ENCODE measurements at places on chromosomes 1 and 21.
A peak's percentile ranks its signal among the peaks of the same experiment; 100 is the strongest.

GRCh38 chr1:232904566-232904965 lies 45.8 kb upstream of the NTPCR start:
- peak; percentile 59 for DNase-seq

- DNase-seq = no peak
Observed at GRCh38 chr1:78779831-78780230, 130.2 kb downstream of the IFI44 start.

GRCh38 chr1:186974774-186975181 lies 146.0 kb downstream of the PLA2G4A start:
- DNase-seq = peak; percentile 88

DNA sequence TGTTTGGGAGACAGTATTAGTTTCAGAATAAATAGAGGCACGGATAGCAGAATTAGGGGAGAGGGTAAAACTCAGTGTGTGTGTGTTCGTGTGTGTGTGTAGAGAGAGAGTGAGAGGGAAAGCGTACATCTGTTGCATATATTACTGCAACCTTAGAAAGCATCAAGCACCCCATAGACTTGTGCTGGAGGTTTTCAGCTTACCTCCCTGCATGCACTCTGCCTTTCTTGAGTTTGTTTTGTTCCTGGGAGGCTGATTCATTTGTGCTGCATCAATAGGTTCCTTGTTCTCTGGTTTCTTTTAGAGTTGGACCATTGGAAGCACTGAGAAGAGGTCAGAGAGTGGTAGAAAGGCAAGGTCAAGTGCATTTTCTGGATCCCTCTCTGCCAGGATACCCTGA lies 104.4 kb upstream of the KCNK1 start:
- DNase-seq = no peak

DNA sequence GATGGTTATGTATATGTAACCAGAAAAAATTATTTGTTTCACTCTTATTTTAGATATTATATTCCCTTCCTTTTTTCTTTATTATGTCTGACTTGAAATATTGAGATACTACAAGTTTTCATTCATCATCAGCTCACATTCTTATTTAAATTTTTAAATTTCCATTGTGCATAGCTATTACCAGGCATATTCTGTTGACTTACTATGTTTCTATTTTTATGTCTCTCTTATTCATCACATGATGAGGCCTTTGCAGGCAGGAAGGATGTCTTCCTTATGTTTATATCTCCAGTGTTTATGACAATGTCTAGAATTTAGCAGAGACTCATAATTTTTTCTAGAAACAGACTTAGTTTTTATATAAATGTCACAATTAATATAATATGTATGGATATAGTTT lies 221.9 kb upstream of the KCTD3 start:
- DNase-seq = no peak

GRCh38 chr1:24727501-24728216 lies 17.6 kb upstream of the CLIC4 start:
- DNase-seq = peak; percentile 85

DNA sequence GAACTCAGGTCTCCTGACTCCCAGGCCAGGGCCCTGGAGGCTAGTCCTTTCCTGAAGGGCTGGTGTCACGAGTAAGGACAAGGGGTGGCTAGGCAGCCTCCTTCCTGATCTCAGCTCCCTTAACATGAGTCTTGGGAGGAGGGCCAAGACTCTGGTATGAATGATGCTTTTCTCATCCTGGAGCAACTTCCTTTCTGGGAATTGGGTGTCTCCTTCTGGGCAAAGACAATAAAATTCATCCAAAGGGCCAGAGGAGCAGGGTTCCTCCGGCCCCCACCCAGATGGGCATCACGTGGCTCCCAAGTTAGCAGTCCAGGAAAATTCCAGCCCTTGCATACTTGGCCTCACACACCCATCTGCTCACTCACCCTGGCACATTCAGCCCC lies at the start of gene FAM167B:
Gene FAM167B (plus strand): TSS at position 335 of the 386 bp plus-strand sequence. CDS start 200 bp downstream, outside the sequence.
- peak; percentile 93 for DNase-seq

DNA sequence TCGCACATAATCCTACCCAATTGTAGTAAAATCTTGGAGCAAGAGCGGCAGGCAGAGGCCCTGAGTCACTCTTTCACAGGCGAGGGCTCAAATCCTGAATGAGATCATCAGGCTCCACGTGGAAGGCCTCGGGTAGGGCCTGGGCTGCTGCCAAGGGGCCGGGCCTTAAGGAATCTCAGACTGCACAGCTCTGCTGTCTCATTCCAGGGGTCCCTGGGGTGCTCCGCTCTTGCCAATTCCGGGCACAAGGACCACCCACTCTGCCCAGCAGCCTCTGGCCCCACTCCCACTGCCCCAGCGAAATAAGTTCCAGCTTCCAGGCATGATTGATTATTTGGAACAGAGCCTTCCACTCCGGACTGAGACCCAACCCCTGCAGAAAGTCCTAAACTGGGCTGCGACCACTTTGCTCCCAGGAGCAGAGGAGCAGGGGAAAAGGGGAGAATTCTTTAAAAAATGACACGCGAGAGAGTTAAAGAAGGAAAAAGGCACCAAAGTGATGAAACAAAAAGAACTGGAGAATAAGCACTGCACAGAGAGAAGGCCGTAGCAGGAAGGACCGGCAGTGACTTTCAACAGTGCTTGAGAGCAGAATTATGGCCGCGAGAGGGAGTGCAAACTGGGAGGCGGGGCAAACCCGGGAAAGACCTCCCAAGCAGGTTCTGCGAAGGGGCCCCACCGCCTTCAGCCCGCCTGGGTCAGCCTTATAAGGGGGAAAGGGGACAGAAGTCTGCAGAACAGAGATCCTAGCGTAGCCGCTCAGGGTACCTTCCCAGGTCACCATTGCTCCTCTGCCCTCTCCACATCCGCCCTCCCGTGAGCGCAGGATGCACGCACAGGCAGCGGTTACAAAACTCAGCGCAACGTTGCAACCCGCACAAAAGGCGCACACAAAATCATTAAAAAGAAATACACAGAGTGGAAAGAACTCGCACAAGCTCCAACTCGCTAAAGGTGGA lies 2.0 kb downstream of the ADAMTS1 start:
- peak; percentile 92 for DNase-seq

- DNase-seq = no peak
Observed at GRCh38 chr1:54364995-54365394, 41.2 kb downstream of the SSBP3 start.

- no peak for DNase-seq
Observed at GRCh38 chr1:30632481-30632880, 90.9 kb downstream of the MATN1 start.

DNA sequence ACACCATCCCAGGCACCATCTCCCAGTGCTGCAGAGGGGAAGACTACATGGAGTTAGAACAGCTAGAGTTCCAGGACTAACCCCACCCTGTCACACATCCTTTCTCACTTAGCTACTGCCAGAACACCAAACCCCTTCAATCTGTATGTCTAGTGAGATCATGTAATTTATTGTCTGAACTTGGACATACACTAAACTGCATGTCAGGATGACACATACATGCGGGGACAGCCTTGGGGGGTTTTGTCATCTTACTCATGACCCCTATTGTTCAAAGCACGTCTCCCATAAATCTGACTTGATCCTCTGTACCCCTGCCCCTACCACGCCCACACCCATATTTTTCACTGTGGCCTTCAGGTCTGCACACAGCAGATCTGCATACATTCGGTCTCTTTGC lies 71.3 kb downstream of the GABPA start:
- DNase-seq = no peak

DNA sequence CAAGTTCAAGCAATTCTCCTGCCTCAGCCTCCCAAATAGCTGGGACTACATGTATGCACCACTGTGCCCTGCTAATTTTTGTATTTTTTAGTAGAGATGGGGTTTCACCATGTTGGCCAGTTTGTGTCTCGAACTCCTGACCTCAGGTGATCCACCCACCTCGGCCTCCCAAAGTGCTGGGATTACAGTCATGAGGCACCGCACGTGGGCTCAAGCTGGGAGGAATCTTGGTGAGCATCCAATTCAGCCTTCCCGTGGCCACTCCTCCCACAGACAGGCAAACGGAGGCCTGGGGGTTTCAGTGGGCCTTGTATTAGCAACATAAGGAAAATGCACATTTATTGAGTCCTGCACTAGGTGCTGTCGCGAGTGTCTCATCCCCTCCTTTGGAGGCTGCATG lies 24.5 kb upstream of the VWA5B1 start:
- DNase-seq = no peak

DNA sequence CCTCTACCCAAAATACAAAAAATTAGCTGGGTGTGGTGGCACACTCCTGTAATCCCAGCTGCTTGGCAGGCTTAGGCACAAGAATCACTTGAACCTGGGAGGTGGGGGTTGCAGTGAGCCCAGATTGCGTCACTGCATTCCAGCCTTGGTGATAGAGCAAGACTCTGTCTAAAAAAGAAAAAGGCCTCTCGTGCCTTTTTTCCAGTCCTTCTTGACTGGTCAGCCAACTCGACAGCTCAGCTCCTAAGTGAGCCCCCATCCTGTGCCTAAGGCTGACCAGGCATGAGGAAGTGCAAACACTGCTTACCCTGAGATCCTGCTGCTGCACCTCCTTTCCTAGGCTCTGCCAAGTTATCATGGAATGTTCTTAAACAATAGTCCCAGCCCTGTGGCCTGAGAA lies 10.1 kb upstream of the PROK1 start:
- peak; percentile 24 for DNase-seq

GRCh38 chr1:222466150-222466865 lies 81.6 kb downstream of the HHIPL2 start:
- no peak for DNase-seq

GRCh38 chr1:38223391-38223790 lies 176.8 kb upstream of the POU3F1 start:
- no peak for DNase-seq

DNA sequence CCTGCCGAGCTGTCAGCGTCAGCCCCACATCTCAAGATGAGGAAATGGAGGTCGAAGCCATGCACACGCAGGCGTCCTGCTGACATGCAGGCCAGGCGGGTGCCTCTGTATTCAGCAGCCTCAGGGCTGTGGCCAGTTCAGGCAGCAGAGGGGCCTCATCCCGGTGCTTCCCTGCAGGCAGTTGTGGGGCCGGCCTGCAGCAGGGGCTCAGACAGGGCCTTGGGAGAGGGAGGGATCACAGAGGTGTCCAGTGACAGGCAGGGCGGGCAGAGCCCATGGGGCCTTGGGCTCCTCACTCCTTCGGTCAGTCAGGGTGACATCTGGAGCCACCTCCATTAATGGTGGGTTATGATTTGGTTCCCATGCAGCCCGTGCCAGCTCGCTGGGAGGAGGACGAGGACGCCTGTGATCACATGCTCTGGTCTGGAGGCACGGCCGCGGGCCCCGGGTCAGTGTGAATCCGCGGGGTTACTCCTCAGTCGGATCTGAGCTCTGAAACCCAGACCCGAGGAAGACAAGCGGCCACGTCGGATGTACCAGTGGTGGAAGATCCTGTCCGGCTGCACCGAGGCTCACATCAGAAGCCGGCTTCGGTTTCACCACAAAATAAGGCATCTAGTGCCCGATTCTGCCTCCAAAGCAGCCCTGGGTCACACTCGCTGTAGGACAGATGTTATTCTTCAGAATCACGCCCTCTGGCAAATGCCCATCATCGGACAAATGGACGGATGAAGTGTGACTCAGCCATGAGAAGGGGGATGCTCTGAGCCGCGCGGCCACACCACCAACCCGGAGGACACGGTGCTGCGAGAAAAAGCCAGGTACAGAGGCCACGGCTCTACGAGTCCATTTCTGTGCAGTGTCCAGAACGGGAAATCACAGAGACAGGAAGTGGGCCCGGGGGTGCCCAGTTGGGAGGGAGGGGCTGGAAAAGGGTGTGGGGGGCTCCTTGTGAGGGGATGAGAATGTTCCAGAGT lies 33.4 kb downstream of the KRTAP10-1 start:
- DNase-seq = no peak

DNA sequence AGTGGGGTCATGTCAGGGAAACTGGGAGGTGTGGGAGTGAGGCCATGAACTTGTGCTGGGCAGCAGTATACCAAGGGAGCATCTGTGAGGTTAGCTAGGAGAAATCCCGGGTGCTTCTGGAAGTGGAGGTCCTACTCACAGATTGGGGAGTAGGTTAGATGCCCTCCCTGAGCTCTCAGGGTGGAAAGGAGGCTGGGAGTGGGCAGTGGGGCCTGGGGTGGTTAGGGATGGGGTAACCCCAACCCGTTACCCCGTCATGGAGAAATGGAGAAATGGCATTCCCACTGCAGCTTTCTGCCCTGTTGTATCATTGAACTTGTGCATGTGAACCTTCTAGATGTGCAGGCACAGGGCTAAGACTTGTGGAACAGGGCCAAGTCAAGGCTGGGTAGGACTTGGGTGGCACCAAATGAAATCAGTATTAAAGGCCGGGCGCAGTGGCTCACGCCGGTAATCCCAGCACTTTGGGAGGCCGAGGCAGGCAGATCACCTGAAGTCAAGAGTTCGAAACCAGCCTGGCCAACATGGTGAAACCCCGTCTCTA lies 27.2 kb downstream of the EXOC8 start:
- no peak for DNase-seq

DNA sequence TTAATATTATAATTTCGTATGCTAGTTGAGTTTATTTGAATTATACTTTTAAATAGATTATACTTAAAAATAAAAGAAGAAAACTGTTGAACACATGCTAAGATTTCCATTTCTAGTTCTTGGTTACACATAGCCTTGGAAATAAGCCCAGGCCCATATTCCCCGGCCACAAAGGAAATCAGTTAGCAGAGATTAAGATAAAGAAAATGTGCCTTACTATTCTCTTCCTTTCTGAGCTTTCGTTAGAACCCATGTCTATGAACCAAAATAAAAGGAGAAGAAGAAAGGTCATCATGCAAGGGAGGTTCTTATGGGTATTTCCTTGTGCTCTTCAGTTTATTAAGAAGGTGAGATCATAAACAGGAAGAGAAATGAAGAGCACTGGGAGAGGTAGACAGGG lies 32.3 kb upstream of the CRP start:
- DNase-seq = no peak

GRCh38 chr1:176949033-176949662 lies 215.4 kb downstream of the ASTN1 start:
- DNase-seq = peak; percentile 17

- DNase-seq = no peak
Observed at GRCh38 chr1:51336004-51336403, 5.6 kb upstream of the TTC39A start.

DNA sequence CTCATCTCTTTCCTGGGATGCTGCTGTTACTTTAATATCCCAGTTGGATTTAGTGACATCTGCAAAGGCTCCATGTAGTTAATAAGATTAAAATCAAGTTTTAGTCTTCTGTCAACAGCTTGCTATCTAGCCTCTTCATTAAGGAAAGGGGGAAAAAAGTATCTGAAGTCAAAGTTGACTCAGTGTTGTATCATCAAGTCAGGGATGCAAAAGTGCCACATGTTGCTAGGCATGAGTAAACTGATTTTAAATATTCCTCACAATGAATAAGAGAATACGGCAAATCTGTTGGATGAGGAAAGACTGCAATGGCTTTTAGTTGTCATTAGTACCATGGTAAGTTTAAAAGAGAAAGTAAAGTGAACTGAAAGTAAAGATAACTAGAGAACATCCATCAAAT lies 383.2 kb upstream of the ZRANB2 start:
- peak; percentile 27 for DNase-seq

GRCh38 chr1:241081473-241081872 lies 275.5 kb downstream of the RGS7 start:
- DNase-seq = peak; percentile 3

- DNase-seq = no peak
Observed at GRCh38 chr1:237098541-237098940, 56.6 kb downstream of the RYR2 start.

GRCh38 chr1:194825382-194825781 lies 1639.0 kb upstream of the B3GALT2 start:
- DNase-seq = no peak
